Ovary (tissue), 10 donors: ENCODE measurements at places on chromosomes 4 and X. TPM values are rescaled to one million over a fixed set of nuclear protein-coding genes. Genes with fewer than 3 reads are reported as not detected.

DNA sequence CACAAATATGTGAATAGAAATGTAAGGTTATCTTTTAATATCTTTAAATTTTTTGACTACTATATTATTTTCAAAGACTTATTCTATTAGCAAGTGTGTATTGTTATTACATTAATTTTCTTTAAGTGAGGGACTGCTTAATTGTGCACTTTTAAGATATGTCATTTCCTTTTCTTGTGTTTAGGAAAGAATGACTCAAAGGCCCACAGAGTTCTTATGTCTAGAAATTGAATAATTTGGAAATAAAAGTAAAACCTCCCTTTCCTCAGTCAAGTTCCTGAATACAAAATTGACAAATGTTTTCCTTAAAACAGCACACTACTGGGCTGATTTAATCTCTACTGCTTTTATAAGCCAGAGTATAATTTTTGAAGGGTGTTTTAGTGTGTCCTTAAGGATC, 169.7 kb downstream of the TMEM47 start:
- H3K4me1 ChIP-seq: no peaks in the 10 kb centered on the region
- no peak overlapping the region for H3K4me3 ChIP-seq
- no peak overlapping the region for H3K27ac ChIP-seq
- H3K27me3 ChIP-seq: no peaks in the 10 kb centered on the region

GRCh38 chrX:4935846-4936245, 1222.4 kb upstream of the PRKX start:
- no peaks in the 10 kb centered on the region for H3K4me1 ChIP-seq
- no peak for DNase-seq
- H3K36me3 ChIP-seq: no peaks in the 10 kb centered on the region
- H3K27ac ChIP-seq: no peak overlapping the region

DNA sequence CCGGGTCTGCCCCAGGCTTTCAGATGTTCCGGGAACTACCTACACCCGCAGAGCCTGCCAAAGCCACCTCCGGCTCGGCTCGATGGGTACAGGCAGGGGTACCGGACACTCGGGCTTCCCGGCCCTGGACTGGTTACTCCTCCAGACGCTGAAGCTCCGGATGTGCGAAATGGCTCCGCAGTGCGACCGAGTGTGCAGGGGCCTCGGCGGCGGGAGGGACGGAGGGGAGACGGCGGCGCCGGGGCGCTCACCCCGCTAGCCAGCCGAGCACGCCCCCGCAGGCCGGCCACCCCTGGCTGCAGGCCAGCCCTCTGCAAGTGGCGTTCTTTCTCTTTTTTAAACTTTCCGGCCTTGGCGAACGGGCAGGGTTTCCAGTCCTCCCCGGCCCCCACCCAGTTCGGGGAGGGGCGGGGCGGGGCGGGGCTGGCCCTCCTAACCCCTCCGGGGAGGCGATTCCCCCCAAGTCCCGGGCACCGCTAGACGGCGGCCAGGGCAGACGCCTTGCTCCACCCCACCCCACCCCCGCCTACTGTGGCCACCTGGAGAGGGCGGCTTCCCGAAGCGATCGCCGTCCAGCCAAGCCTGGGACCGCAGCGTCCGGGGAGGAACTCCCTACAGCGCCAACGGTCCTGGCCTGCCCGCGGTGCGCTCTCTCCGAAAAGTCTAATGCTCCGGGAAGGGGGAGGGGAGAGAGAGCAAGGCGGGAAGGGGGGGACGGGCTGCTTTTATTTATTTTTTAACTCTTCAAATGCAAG, 7.5 kb downstream of the BCOR start:
- peak; percentile 57 for DNase-seq
- H3K4me3 ChIP-seq: peak overlapping the region; percentile 33
- no peaks in the 10 kb centered on the region for H3K27me3 ChIP-seq
- no peaks in the 10 kb centered on the region for H3K36me3 ChIP-seq

DNA sequence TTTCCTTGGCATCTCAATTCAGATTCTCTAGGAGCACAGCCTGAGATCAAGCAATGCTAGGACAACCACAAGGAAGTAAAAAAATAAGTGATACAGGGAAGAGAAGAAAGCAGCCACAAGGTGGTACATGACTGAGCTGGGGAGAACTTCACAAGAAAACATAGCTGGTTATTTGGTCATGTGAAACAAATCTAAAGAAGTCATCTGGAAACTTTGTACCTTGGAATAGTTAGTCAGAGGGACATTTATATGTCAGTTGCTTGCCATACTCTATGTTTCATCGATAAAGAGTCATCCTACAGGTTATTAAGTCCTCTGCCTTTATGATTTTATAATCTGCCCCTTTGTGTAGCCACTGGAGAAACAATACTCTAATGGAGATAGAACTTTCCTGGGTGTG, 575.1 kb downstream of the IL15 start:
- no peak for DNase-seq
- no peak overlapping the region for H3K4me3 ChIP-seq
- no peaks in the 10 kb centered on the region for H3K4me1 ChIP-seq
- H3K27me3 ChIP-seq: no peaks in the 10 kb centered on the region

Gene ADAD1
- total RNA-seq: not detected

- no peak for DNase-seq
- no peak overlapping the region for H3K4me3 ChIP-seq
- H3K27me3 ChIP-seq: no peaks in the 10 kb centered on the region
Measured at GRCh38 chr4:35252866-35253265, 991.4 kb downstream of the ARAP2 start.

Gene CNGA2
- not detected for total RNA-seq

DNA sequence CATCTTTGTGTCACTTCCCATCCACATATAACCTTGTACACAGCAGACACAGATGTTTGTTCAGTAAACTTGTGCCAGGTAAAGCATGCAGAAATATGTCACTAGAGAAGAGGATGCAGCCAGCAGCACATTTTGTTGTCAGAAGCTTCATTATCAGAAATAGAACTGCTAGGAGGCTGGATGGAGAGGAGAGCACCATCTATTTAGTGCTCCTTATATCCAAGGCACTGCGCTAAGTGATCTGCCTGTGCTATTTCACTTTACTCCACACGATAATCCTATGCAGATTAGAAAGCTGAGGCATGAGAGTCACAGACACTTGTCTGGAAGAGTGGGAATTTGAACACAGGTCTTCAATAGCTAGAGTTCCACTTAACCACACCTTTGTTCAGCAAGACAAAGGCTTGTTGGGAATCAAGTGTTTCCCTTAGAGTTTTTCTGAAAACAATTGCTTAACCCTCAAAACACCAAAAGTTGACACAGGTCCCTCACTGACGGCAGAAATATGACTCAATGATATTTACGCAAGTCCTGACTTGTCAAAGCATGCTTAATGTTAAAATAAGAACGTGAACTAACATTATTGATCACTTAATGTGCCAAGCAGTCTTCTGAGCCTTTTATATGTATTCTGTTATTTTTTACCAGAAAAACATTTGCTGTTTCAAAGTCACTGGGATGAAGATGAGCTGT, 1.2 kb upstream of the QDPR start:
- H3K36me3 ChIP-seq: no peaks in the 10 kb centered on the region
- no peak for DNase-seq
- no peak overlapping the region for H3K27ac ChIP-seq
- H3K27me3 ChIP-seq: no peaks in the 10 kb centered on the region
- no peak overlapping the region for H3K4me3 ChIP-seq

GRCh38 chr4:75179510-75179909, 246.6 kb downstream of the PARM1 start:
- no peaks in the 10 kb centered on the region for H3K27me3 ChIP-seq
- no peaks in the 10 kb centered on the region for H3K36me3 ChIP-seq
- H3K4me3 ChIP-seq: no peak overlapping the region
- no peaks in the 10 kb centered on the region for H3K4me1 ChIP-seq

Gene DDIT4L
- 5.6 TPM for total RNA-seq
